ENCODE measurements at places on chromosomes 7 and 10.

DNA sequence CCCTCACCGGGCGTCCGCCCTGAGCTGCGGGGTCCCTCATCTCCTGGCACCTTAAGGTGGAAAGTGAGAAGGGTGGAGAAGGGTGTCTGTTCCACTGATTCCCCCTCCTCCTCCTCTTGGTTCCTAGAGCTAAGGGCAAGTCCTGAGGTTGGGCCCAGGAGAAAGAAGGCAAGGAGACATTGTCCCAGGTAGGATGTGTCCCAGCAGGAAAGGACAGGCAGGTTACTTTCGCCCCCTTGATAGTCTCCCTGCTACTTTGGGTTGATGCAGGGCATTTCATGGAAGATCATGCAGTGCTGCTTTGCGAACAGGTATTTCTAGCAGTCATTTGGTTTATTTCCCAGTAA lies 582 bp downstream of the STEAP2 start:
- DNase-seq, result no peak

DNA sequence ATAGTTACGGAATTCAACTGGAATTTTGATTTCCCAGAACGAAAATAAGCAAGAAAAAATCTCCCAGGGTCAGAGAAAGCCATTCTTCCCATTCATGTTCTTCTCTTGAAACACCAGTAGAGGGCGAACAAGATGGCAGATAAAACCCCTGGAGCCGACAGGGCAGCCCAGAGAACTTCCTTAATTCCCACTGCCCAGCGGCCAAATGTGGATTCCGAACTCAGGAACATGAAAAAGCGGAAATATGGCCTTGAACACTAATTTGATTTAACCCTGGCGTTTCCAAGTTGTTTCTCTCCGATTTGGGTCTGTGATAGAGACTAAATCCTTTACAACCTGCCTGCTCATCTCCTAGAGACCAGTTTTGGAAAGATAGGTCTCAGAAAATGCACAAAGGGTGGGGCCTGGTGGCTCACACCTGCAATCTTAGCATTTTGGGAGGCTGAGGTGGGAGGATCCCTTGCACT lies 100.7 kb upstream of the WAC start:
- DNase-seq, result peak; percentile 56

GRCh38 chr7:5234852-5235831 lies 45.1 kb downstream of the WIPI2 start:
- DNase-seq, result peak; percentile 42

DNA sequence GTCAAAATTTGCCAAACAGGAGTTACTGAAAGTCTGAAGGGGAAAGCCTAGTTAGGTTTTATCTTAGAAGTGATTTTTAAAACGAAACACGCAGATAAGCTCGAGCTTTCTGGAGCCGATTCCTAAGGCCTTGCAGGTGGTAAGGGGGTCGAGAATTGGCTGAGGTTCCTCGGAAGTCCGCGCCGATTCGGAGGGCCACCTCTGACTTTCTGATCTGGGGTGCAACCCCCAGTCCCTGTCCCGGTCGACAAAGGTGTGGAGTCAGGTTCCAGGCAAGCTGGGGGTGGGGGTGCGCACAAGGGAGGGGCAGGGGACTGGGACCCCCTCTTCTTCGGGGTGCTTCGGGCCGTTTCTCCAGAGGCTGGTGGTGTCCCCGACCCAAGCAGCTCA lies 701 bp upstream of the CUL1 start:
- no peak for DNase-seq

DNA sequence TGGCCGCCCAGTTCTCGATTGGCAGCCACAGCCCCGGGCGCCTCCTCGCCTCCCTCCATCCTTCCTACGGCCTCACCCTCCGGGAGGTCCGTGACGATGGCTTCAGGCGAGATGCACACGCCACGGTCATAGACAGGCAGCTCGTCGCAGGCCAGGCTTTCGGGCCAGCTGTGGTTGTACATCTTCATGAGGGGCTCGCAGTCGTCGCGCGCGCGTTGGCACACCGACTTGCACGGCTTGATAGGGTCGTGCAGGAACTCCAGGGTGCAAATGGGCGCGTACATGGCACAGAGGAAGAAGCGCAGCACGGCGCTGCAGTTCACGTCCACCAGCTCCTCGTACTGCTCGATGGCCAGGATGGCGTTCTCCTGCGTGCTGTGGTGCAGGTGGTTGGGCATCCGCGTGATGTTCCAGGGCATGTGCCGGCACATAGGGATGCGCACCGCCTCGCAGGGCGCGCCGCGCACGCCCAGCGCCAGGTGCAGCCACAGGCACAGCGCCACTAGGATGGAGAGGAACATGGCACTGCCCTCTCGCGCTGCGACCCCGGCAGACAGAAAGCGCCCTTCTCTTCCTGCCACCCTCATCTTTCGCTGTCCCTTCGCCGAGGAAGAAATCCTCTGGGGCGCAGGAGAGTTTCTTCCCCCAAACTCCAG lies 472 bp downstream of the SFRP4 start:
- no peak for DNase-seq

DNA sequence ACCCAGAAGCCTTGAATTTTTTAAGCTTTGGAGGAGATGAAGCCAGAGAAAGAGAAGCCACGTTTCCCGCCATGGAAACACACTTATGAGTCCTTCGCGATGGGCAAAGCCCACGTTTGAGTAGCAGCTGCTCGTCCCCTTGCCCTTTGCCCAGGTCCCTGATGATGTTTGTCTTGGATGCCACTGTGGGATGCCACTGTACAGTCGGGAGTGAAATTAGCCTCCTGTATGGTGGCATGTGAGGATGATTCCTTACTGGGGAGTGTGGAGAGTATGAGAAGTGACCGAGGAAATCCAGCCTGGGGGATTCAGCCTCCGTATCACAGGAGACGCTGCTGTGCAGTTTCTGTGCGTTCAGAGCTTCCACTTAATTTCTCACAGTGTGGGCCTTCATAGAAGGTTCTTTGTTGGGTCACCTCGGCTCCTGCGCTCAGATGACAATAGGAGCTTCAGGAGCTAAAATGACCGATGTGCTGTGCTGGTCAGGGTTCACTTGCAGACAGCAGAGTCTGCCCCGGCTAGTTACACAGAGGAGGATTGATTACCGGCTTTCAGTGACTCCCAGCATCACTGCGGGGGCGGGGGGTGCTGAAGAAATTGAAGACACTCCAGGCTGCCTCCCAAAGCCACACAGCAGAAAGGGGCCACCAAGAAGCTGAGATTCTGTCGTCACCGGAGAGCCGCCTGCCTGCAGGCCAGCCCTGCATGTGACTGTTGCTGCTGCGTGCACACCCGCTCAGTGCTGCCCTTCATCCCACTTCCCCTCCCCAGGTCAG lies 122.1 kb upstream of the SFMBT2 start:
- no peak for DNase-seq

DNA sequence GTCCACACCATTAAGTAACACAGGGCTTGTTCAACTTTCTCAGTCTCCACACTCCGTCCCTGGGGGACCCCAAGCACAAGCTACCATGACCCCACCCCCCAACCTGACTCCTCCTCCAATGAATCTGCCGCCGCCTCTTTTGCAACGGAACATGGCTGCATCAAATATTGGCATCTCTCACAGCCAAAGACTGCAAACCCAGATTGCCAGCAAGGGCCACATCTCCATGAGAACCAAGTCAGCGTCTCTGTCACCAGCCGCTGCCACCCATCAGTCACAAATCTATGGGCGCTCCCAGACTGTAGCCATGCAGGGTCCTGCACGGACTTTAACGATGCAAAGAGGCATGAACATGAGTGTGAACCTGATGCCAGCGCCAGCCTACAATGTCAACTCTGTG lies 81.1 kb upstream of the SAMD8 start:
- no peak for DNase-seq

GRCh38 chr7:124922200-124922599 lies 7.4 kb downstream of the POT1 start:
- DNase-seq, result no peak

- no peak for DNase-seq
These were observed 125.8 kb downstream of the MAD1L1 start for GRCh38 chr7:2106924-2107323.

- no peak for DNase-seq
These were observed 102.7 kb downstream of the FAM53B start for GRCh38 chr10:124641282-124642087.

- no peak for DNase-seq
These were observed 155.0 kb downstream of the RNF216 start for GRCh38 chr7:5626498-5626897.

DNA sequence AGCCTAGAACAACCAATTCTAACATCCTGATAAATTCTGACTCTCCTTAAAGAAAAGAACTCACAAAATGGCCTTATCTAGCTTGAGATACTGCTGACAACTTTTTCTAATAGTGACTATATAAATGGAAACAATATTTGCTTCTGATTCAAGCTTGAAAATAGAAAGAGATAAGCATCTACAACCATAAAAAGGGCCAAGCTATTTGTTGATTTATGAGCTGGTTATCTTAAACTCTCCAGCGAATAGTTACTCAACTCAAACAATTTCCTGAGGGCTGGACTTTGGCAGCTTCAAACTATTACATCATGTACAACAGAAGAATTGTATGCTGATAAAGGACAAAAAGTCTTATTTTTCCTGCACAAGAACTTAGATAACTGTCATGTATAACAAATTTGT lies 4.6 kb downstream of the USP54 start:
- DNase-seq, result peak; percentile 24

GRCh38 chr7:108103558-108104298 lies 26.4 kb downstream of the LAMB4 start:
- no peak for DNase-seq

GRCh38 chr7:65216469-65216868 lies 157.2 kb upstream of the ZNF92 start:
- DNase-seq, result peak; percentile 29

DNA sequence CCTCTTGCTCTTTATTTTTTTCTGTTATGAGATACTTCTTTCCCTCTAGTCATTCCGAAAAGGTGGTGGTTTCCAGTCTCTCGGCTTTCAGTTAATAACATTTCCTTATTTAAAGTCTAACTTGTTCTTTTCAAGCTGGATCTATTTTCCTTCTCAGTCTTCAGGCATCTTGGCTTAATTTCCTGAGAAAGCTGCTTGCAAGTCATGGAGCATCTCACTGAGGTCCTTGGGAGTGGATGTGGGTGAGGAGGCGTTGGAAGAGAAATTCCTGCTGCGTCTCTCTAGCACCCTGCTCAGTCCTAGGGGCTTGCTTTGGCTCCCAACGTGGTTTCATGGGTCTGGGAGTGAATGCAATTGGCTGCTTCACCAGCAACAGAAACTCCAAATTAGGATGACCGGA lies 210.2 kb upstream of the MKI67 start:
- DNase-seq, result no peak

GRCh38 chr10:17963431-17963830 lies 11.7 kb downstream of the SLC39A12 start:
- peak; percentile 15 for DNase-seq

DNA sequence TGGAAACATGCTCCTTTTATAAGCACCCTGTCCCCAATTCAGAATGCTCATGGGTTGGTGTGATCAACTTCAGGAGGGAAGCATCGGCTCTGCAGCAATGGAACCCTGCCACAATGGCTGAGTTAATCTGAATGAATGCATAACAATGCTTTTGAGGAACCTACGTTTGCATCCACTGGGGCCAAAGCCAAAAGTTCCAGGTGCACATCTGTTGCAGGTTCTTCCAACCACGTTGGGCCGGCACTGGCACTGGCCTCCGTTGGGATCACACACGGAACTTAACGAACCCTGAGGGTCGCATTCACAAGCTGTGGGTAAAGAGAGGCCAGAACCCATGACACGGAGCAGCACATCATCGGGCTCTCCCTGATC lies 43.4 kb downstream of the LAMB1 start:
- no peak for DNase-seq

- DNase-seq, result no peak
These were observed 465.5 kb upstream of the KLF6 start for GRCh38 chr10:4250587-4250887.

GRCh38 chr7:152158801-152159587 lies 133.5 kb downstream of the GALNT11 start:
- DNase-seq, result no peak

- no peak for DNase-seq
These were observed 263.5 kb downstream of the ZEB1 start for GRCh38 chr10:31582365-31583052.

DNA sequence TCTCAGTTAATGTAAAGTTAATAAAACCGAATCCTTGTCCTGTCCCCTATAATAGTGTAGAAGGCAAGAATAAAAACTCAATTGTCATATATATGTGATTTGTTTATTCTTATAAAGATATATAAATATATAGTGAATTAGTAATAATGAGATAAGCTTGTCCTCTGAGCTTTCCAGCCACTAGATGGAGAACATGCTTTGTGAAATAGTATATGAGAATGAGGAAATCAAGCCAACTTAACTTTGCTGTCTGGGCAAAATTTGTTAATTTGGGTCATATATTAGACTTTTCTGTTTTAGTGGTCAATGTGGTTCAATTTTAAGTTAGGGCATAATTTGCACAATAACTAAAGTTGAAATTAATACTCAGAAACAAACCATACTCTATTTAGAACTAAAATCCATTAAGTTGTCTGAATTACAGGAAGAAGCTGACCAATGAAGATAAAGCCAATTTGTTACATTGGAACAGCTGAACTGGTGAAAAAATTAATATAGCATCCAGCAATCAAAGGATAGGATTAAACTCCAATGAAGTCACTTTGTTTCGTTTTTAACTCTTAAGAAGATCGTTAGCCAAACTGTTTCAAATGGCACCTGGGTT lies 595.0 kb downstream of the ARL4A start:
- no peak for DNase-seq

GRCh38 chr7:150801242-150801945 lies 825 bp downstream of the TMEM176A start:
- no peak for DNase-seq

GRCh38 chr10:104332243-104333031 lies 5.8 kb downstream of the ITPRIP start:
- DNase-seq, result no peak

DNA sequence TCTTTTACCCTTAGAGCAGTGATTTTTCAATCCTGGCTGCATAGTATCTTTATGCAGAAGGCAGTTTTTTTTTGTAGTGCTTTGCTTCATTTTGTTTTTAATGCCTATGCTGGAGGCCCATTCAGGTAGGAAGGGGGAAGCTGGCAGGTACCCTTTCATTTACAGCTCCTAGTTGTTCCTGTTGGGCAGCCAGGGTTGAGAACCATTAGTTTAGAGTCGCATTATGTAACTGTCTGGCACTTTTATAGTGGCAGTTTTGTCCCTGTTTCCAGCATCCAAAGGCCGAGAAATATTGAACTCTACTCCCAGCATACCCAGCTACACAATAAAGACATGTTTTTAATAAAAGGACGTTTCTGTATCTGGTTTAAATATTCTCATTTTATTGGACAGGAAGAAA lies 110.6 kb downstream of the CCDC3 start:
- no peak for DNase-seq

- DNase-seq, result no peak
These were observed 14.3 kb downstream of the PRTFDC1 start for GRCh38 chr10:24938076-24938475.

- no peak for DNase-seq
These were observed 228.3 kb downstream of the BUB3 start for GRCh38 chr10:123382491-123382890.

DNA sequence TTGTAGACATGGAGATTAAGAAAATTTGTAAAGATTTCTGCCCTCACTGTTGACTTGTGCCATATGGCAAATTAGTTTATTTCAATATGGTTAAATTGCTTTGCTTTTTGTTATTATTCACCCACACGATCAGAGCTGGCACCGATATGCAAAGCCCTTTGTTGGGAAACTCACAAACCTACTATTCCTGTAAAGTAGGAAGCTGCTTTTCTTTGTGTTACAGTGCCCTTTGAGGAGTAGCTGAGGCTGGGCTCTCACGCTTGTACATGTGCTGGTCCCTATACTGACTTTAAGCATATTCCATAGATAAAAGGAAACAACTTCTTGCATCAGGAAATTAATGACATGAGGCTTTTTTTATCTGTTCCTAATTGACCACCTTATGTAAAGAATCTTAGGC lies 17.6 kb upstream of the AOAH start:
- DNase-seq, result no peak

GRCh38 chr7:131667699-131668098 lies 111.3 kb upstream of the PODXL start:
- no peak for DNase-seq

Measured in RCC 7860 (cell line).